ENCODE measurements at places on chromosomes 13 and 19.

- no peak for DNase-seq
Observed at GRCh38 chr19:17678836-17679235, 9.3 kb downstream of the UNC13A start.

GRCh38 chr19:2558543-2558942 lies 82.6 kb downstream of the GADD45B start:
- no peak for DNase-seq

DNA sequence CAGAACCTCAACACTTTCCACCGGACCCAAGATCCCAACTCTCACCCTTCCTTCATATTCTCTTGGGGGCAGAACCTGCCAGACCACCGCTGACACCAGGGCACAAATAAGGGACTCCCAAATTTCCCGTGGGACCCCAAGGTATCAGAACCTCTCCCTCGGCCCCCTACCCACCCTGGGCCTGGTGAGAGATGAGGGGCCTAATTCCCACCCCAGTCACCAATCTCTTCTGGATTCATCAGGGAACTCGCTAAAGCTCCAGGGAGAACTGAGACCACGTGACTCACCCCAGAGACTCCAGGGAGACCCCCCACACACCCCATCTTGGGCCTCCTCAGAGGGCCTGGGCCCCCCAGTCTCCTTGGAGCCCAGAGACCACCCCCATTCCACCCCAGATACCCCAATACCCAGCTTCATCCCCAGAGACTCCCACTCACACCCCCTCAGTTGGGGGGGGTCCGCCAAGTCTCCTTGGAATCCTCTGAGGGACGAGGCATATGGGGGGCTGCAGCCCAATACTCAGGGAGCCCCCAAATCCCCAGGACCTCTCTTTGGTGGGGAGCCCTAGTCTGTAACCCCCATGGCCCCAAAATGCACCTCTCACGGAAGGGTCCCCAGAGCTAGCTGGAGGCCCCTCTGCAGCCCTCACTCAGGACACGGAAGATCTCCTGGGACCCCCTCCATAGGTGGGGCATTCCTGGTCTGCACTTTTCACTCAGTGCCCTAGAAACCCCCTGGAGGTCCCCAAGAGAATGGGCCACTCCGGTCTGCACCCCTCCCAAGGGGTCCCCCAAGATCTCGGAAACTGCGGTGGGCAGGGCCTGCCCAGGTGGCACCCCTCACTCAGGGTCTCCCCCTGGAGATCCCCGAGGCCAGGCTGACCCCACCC lies 1.6 kb downstream of the LMNB2 start:
- no peak for DNase-seq

DNA sequence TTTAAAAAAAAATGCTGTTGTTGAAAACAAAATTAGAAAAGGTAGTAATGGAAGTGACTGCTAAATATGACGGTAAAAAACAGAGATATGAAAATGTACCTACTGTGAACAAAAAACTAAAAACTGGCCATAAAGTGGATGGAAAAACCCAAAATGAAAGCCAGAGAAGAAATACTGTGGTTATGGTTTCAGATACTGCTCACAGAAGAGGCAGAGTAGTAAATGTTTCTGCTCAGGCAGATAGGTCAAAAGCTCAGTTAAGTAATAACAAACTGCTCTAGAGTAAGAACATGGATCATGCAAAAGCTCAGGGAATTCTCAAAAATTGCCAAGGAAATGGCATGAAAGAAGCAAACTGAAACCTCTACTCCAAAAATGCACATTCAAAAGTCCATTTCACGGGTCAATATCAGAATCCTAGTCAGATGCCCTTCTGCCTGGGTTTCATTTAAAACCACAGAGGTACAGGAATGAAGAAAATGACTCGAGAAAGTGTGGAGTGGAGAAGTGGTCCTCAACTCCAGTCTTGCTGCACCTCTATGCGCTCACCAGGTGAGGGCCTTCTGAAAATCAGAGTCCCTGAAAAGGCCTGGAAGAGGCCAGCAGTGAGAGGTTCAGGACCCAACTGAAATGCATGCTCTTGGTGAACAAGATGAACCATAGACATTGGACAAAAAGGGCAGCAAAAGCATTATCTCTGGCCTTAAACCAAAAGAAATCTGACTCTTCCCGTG lies 315.0 kb upstream of the SPRY2 start:
- DNase-seq = no peak

DNA sequence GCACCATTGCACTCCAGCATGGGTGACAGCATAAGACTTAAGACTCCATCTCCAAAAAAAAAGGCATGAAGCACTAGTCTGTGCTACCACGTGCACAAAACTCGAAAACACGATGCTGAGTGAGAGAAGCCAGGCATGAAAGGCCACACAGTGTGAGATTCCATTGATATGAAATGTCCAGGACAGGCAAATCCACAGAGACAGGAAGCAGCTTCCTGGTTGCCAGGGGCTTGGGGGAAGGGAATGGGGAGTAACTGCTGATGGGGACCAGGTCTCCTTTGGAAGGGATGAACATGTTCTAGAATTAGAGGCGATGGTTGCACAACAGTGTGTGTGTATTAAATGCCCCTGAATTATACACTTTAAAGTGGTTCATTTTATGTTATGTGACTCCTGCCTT lies 15.9 kb upstream of the JUND start:
- DNase-seq = no peak

GRCh38 chr19:827710-828321 lies at the start of gene AZU1:
Gene AZU1 (plus strand): TSS chr19:827837. CDS start chr19:827847, 10 bp downstream.
- DNase-seq = no peak

- DNase-seq = no peak
Observed at GRCh38 chr19:18419699-18420460, 682 bp downstream of the SSBP4 start.

- DNase-seq = no peak
Observed at GRCh38 chr13:38173403-38173802, 176.2 kb upstream of the UFM1 start.

- DNase-seq = no peak
Observed at GRCh38 chr13:34474187-34474868, 467.7 kb upstream of the NBEA start.

DNA sequence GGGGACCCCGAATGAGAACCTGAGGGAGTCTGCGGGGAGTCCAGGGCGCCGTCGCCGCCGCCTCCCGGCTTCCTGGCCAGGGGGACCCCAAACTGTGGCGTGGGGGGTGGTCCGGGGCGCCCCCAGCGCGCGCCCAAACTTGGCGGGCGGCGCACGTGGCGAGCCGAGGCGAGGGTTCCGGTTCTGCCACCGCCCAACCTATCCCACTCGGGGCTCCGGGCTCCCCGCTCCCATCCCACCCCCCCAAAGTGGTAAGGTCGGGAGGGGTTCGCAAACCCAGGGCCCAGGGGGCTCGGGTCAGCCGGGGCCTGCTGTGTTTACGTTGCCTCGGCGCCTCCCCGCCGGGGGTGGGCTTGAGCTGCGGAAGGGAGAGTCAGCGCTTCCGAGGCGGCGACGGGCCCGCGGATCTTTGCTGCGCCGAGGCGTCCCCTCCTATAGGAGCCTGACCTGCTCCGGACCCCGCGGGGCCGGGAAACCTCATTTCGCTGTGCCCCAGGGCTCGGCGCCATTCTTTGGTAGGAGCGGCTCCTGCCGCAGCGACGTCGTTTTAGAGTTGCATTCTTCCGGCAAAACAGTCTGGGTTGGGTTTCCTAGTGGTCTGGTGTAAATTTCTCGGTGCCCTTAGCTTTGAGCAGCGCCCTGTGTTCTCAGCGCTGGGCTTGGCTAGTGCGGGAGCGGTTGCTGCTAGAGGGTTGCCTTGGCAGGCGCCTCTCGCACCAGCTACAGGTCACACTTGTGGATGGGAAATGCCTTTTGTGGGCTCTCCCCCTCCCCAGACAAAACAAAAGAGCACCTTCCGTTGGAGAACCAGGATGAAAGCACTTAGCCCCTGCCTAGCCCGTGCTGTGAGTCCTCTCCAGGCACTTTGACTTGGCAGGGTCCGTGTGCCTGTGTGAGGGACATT lies 1.2 kb downstream of the DAZAP1 start:
- DNase-seq = no peak

DNA sequence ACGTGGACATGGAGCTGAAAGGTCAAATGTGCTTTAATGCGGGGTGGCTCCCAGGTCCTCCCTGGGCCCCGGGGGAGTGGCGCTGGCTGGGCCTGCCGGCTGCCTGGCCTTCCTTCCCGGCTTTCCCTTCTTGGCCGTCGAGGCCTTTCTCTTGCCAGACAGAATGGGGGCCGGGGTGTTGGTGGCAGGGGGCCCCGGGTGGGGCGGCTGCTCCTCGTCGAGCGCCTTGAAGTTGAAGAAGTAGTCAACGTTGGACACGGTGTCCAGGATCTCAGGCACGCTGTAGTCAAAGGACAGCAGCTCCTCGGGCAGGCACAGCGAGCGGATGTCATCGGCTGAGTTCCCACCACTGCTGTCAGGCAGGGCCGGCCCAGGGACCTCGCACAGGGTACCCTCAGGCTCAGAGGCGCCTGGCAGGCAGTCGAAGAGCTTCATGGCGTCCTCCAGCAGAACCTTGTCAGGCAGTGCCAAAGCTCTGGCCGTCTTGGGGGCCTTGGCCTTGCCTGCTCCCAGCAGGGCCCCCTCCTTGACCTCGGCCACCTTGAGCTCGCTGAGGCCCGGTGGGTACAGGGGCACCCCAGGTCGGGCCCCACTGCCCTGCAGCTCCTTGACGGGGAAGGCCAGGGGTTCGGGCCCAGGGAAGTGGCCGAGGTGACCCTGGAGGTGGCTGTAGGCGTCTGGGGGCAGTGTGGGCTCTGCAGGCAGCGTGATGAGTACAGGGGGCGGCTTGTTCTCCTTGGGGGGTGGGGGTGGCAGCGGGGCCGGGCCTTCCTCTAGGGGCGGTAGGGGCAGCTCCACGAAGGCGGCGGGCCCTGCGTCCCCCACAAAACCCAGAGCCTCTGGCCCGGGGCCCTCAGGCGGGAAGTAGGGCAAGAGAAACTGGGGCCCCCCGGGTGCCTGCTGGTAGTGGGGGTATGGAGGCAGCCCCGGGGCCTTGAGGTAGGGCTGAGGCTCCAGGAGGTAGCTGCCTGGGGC lies 1.3 kb downstream of the PRR22 start:
- DNase-seq = no peak

GRCh38 chr13:44667943-44668342 lies 91.8 kb upstream of the TSC22D1 start:
- DNase-seq = no peak

DNA sequence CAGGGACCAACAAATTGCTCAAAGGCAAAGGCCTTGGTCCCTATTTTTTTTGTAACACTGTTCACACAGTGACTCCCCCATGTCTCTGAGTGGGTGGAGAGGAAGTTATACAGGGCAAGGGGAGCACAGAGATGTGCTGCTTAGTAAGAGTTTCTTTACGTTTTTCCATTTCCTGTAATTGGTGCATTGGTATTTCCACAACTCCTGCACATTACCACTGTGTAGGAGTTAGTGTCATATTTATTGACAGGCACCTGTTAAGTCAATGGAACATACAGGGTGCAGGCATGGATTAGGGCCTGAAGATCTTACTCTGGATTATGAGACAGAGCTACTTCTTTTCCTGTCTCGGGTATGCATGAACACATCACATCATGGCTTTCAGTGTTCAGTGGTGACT lies 45.2 kb downstream of the SOX21 start:
- no peak for DNase-seq

DNA sequence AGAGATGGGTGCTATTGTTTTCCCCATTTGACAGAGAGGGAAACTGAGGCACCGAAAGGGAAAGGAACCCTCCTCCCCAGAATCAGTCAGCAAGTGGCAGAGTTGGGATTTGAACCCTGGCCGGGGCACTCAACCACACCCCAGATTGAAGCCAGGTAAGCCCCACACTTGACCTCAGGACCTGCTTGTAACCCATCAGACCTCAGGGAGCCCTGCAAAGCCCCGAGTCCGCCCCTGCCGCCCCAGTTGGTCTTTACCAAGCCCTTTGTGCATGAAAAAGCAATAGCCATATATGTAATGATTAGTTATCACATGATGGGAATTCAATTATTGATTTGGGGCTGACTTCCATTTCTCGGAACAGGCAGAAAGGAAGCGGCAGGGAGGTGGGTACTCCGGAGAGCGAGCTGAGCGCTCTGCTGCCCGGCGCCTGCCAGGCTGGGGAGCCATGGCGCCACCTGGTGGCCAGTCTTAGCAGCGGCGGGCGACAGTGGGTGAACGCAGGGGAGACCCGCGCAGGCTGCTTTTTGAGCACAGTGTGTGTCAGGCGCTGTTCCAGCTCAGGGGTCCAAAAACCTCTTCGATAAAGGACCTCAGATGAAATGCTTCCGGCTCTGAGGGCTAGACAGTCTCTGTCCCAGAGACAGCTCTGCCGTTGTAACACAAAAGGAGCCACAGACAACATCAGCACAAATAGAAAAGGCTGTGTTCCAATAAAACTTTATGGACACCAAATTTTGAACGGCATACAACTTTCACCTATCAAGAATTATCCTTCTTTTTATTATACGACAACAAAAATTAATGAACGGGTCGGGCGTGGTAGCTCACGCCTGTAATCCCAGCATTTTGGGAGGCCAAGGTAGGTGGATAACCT lies 82.9 kb upstream of the CACNA1A start:
- DNase-seq = no peak

DNA sequence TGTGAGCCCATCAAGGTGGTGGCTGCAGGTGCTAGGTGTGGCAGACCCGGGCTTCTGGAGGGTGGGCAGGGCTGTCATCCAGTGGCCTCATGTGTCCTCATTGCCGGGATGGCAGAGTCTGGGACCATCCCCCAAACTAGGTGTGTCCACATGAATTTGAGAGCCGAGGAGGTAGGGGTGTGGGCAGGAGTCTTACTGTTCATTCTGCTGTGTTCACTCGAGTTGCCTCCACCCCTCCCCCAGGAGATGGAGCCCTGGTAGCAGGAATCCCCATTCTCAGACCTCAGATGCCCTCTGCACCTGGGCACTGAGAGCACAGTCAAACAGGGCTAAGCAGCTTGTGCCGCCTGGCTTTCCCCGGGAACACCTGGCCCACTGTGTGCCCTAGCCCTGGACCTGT lies 22.4 kb downstream of the NAXD start:
- peak; percentile 89 for DNase-seq

- DNase-seq = no peak
Observed at GRCh38 chr13:24356270-24356669, 46.9 kb downstream of the C1QTNF9 start.

DNA sequence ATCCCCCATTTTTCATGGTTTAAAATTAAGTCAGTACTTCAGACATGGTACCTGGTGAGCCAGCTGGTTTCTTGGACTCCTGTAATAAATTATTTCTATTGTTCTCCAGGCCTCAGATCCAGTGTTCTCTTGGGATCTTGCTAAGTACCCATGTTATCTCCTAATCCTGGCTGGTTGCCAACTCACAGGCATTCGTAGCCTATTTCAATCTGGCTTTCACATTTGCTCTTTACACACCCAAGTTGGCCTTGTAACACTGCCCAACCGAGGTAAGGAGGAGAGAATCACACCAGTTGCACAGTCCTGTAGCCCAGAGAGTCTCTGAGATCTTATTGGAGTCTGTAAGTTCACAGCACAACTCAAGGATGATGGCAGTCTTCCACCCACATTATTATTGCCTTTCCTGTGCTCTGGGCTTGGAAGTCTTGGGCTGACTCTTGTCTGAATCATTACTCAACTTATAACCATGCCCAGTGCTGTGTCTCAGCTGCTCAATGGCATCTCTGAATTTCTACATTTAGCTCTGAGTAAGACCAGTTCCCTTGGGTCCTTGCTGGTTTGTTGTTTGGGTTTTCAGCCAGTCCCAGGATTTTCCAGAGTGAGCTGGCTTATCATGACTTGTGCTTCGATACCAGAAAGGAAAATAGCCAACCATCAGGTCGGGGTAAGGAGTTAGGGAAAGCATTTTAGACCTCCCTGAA lies 76.6 kb upstream of the KLF12 start:
- no peak for DNase-seq

Data from NCI-H774 (cell line).